Spleen (tissue), 13 donors: ENCODE measurements at places on chromosomes 1 and 21. TPM values are rescaled to one million over a fixed set of nuclear protein-coding genes. Genes with fewer than 3 reads are reported as not detected.

CLEC20A gene
- 0.57 TPM for total RNA-seq

ADCY10 gene
- total RNA-seq = 0.40 TPM

PCBP3 gene
- 26.7 TPM for total RNA-seq

IVL gene
- total RNA-seq = not detected
